CD4-positive, alpha-beta memory T cell (primary cell): ENCODE measurements at places on chromosomes 16 and 17.

DNA sequence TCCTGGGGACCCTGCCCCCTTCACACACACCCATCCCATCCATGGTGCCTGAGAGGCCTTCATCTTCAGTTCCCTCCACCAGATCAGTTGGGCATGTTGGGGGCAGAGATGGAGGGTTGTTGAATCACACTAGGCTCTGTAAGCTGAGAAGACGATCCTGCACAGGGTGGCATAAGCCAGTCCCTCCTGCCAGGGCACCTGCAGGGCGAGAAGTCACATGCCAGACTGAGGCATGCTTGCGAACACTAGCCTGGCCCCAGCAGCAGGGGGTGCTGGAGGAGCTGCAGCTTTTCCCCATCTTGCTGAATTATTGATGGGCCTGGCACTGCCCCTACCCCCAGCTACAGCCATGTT is 6.1 kb upstream of the TBX2 start:
- no peaks in the 10 kb centered on the region for H3K36me3 ChIP-seq
- H3K27ac ChIP-seq = no peak overlapping the region
- no peak for DNase-seq
- H3K4me1 ChIP-seq = peaks cover 15% of the 10 kb centered on the region
- no peak overlapping the region for H3K4me3 ChIP-seq
- peaks cover 8% of the 10 kb centered on the region for H3K27me3 ChIP-seq

DNA sequence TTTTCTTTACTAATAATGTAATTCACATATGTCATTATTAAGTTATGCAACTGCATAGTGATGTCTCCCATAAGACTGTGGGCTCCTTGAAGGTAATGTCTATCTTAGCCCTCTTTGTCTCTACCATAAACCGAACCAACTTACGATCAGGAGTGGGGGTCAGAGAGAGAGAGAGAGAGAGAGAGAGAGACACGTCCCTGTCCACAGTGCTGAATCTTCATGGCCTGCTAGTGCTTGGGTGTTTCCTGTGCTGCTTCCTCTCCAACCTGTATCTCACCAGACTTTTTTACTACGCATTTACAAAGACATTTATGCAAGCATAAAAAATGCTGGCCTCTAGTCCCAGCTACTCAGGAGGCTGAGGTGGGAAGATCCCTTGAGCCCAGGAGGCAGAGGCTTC is 52.2 kb upstream of the HAPSTR1 start:
- no peaks in the 10 kb centered on the region for H3K27me3 ChIP-seq
- H3K36me3 ChIP-seq = no peaks in the 10 kb centered on the region
- DNase-seq = no peak
- H3K4me1 ChIP-seq = no peaks in the 10 kb centered on the region

- DNase-seq = no peak
- H3K27ac ChIP-seq = no peak overlapping the region
- no peaks in the 10 kb centered on the region for H3K36me3 ChIP-seq
- no peaks in the 10 kb centered on the region for H3K27me3 ChIP-seq
- H3K4me3 ChIP-seq = no peak overlapping the region
- peaks cover 13% of the 10 kb centered on the region for H3K4me1 ChIP-seq
These were observed 10.7 kb upstream of the MRPS23 start for GRCh38 chr17:57860414-57860999.

- no peaks in the 10 kb centered on the region for H3K27me3 ChIP-seq
- H3K27ac ChIP-seq = no peak overlapping the region
- H3K4me1 ChIP-seq = peaks cover 17% of the 10 kb centered on the region
- no peak overlapping the region for H3K4me3 ChIP-seq
These were observed 6.7 kb downstream of the ERI2 start for GRCh38 chr16:20799599-20799998.

- H3K27ac ChIP-seq = no peak overlapping the region
- H3K4me3 ChIP-seq = no peak overlapping the region
- DNase-seq = no peak
- peaks cover 23% of the 10 kb centered on the region for H3K4me1 ChIP-seq
- no peaks in the 10 kb centered on the region for H3K36me3 ChIP-seq
These were observed 12.2 kb downstream of the CBX4 start for GRCh38 chr17:79826841-79827578.

DNA sequence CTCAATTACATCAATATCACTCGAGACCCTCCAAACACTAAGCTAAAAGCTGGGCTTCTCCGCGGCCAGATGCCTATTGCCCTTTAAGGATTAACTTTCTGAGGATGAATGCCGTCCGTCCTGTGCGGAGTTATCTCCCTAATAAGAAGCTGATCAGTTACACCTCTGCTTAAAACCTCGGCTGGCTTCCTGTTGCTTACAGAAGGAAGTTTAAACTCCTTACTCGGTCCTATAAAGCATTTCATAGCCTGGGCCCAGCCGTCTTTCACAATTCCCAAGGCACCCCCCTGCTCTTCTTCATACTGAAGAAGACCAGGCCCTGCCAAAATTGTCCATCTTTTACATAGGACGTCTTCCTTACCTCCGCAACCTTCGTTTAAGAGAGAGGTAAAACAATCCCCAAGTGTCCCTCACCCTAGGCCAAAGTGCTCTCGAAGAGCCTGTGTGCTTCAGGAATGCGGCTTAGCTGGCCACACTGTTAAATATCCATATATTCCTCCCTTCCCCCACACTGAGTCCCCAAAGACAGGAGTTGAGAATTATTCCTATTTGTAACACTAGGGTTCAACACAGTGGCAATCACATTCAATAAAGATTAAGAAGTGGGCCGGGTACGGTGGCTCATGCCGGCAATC is 112.6 kb upstream of the IRX5 start:
- no peak overlapping the region for H3K4me3 ChIP-seq
- H3K27me3 ChIP-seq = no peaks in the 10 kb centered on the region
- no peak overlapping the region for H3K27ac ChIP-seq
- no peak for DNase-seq

- no peak overlapping the region for H3K27ac ChIP-seq
- DNase-seq = no peak
- H3K4me3 ChIP-seq = no peak overlapping the region
- H3K4me1 ChIP-seq = peaks cover 71% of the 10 kb centered on the region
- peaks cover 7% of the 10 kb centered on the region for H3K36me3 ChIP-seq
These were observed 13.4 kb downstream of the HSPB9 start for GRCh38 chr17:42135664-42136653.

GRCh38 chr16:86277221-86277620 is 233.1 kb upstream of the FOXF1 start:
- DNase-seq = no peak
- H3K4me3 ChIP-seq = no peak overlapping the region
- no peaks in the 10 kb centered on the region for H3K4me1 ChIP-seq
- H3K27ac ChIP-seq = no peak overlapping the region
- H3K27me3 ChIP-seq = no peaks in the 10 kb centered on the region
- H3K36me3 ChIP-seq = no peaks in the 10 kb centered on the region

GRCh38 chr16:720990-721764 is at the start of gene ANTKMT:
ANTKMT (plus strand) TSS chr16:721146; CDS start chr16:721275, 129 bp downstream.
- H3K4me3 ChIP-seq = peak within 1 kb of the TSS; percentile 60
- H3K36me3 ChIP-seq = no peaks in the 10 kb centered on the region
- no peaks in the 10 kb centered on the region for H3K27me3 ChIP-seq
- H3K27ac ChIP-seq = peak within 1 kb of the TSS; percentile 47
- peaks cover 30% of the 10 kb centered on the region for H3K4me1 ChIP-seq

DNA sequence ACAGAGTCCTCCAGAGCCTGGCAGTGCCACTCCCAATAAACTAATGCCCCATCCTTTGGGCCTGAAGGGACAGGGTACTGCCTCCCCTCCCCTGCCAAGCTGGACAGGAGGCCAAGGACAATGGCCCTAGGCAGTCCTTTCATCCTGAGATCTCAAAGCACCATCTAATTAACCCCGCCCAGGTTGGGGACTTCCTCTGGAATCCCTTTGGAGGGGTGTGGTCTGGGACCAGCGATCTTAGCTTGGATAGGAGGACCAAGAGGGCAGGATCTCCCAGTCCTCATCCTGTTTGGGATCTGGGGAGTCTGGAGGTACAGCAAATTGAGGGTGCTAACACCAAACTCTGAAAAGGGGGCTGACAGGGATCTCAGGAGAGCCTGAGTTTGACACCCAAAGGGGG is 18.2 kb upstream of the SP6 start:
- H3K4me3 ChIP-seq = no peak overlapping the region
- no peak overlapping the region for H3K27ac ChIP-seq
- H3K4me1 ChIP-seq = peaks cover 9% of the 10 kb centered on the region
- H3K36me3 ChIP-seq = no peaks in the 10 kb centered on the region
- no peak for DNase-seq

- no peaks in the 10 kb centered on the region for H3K36me3 ChIP-seq
- no peak overlapping the region for H3K27ac ChIP-seq
- no peaks in the 10 kb centered on the region for H3K27me3 ChIP-seq
These were observed 191.1 kb upstream of the CIBAR2 start for GRCh38 chr16:85303354-85303883.

GRCh38 chr16:58418601-58419000 is 26.3 kb downstream of the GINS3 start:
- H3K4me3 ChIP-seq = no peak overlapping the region
- DNase-seq = no peak
- no peaks in the 10 kb centered on the region for H3K27me3 ChIP-seq
- no peaks in the 10 kb centered on the region for H3K36me3 ChIP-seq
- H3K27ac ChIP-seq = no peak overlapping the region
- no peaks in the 10 kb centered on the region for H3K4me1 ChIP-seq

- H3K4me1 ChIP-seq = peaks cover 7% of the 10 kb centered on the region
- no peak overlapping the region for H3K4me3 ChIP-seq
- H3K36me3 ChIP-seq = no peaks in the 10 kb centered on the region
- no peaks in the 10 kb centered on the region for H3K27me3 ChIP-seq
- no peak for DNase-seq
- no peak overlapping the region for H3K27ac ChIP-seq
These were observed 3.4 kb upstream of the KSR1 start for GRCh38 chr17:27452828-27453227.

DNA sequence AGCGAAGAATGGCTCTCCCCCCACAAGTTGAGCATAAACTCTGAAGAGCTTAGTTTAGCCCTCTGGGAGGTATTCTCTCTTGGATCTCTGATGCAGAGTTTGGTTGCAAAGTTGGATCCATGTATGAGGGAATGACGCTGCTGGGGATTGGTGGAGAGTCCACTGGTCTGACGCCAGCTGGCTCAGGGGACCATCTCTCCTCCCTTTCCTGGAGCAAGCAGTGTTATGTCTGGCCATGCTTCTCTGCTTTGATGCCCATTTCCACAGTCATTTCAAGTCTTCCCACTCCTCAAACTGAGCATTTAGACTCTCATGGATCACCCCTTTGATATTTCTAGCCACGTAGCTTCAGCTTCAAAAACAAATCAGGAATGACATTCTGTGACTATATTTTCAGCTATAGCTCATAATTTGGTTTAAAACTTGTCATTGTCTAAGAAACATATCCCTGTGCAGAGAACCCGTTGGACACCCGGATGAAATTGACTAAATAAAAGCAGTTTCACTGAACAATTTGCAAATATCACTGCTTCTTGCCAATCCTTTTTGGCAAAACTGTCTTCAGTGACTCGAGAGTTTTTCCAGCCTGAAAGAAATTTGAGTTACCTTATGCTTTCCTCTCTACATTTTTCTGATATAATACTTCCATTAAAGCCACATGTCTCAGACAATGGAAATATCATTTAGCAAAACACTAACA is 193.4 kb upstream of the CDH11 start:
- no peak for DNase-seq
- no peaks in the 10 kb centered on the region for H3K36me3 ChIP-seq
- no peaks in the 10 kb centered on the region for H3K4me1 ChIP-seq
- no peaks in the 10 kb centered on the region for H3K27me3 ChIP-seq

GRCh38 chr16:66254751-66255150 is 111.7 kb upstream of the CDH5 start:
- no peak overlapping the region for H3K27ac ChIP-seq
- H3K4me3 ChIP-seq = no peak overlapping the region
- no peak for DNase-seq
- H3K4me1 ChIP-seq = no peaks in the 10 kb centered on the region
- H3K27me3 ChIP-seq = no peaks in the 10 kb centered on the region

DNA sequence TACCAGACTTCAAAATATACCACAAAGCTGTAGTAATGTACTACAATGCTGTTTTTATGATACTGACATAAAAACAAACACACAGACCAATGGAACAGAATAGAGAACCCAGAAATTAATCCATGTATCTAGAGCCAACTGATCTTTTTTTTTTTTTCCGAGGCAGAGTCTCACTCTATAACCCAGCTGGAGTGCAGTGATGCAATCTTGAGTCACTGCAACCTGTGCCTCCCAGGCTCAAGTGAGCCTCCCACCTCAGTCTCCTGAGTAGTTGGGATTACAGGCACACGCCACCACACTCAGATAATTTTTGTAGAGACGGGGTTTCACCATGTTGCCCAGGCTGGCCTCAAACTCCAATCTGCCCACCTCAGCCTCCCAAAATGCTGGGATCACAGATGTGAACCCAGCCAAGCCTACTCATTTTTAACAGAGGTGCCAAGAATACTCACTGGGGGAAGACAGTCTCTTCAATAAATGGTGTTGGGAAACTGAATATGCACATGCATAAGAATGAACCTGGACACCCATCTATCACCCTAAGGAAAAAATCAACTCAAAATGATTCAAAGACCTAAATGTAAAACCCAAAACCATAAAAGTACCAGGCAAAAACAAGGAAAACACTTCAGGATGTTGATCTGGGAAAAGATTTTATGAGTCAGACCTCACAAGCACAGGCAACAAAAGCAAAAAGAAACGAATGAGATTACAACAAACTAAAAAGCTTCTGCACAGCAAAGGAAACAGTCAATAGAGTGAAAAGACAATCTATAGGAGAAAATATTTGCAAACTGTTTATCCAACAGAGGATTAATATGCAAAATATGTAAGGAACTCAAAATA is 63.1 kb downstream of the STX8 start:
- H3K4me1 ChIP-seq = peaks cover 12% of the 10 kb centered on the region
- no peak overlapping the region for H3K4me3 ChIP-seq
- H3K27me3 ChIP-seq = no peaks in the 10 kb centered on the region
- DNase-seq = no peak

DNA sequence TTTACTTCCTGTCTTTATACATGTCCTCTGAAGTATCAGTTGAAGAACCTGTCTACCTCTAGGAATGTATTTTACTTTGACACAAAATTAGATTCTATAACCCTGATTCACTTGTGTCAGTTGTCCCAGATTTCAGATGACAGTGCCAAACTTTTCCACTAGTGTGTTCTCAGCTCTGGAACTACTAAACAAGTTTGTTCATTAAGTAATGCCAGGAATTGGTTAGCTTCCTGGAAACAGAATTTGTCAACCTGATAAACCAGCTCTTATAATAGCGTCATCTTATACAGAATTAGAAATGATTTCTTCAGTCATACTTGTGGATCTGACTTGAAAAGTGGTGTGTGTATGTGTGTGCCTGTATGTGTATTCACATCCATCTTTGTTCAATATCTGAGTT is 7.4 kb downstream of the MAP3K3 start:
- peaks cover 45% of the 10 kb centered on the region for H3K4me1 ChIP-seq
- DNase-seq = no peak
- H3K27ac ChIP-seq = no peak overlapping the region
- peaks cover 12% of the 10 kb centered on the region for H3K36me3 ChIP-seq
- H3K4me3 ChIP-seq = no peak overlapping the region
- no peaks in the 10 kb centered on the region for H3K27me3 ChIP-seq
